ENCODE measurements at places on chromosomes 12 and 14. TPM values are rescaled to one million over a fixed set of nuclear protein-coding genes. Genes with fewer than 3 reads are reported as not detected.

IPO8 gene
- 23.0 TPM for total RNA-seq

TRPV4 gene
- 5.9 TPM for total RNA-seq

PPFIA2 gene
- total RNA-seq: not detected

SYCP3 gene
- not detected for total RNA-seq

PIANP gene
- total RNA-seq: not detected

LUM gene
- 0.73 TPM for total RNA-seq

SLC17A8 gene
- not detected for total RNA-seq

EGLN3 gene
- total RNA-seq: 2.9 TPM

SMOC1 gene
- total RNA-seq: not detected

KLHL33 gene
- total RNA-seq: not detected

RNASE1 gene
- 387 TPM for total RNA-seq

GRCh38 chr12:121330692-121331091 is 21.5 kb downstream of the ANAPC5 start:
- DNase-seq: no peak

DNA sequence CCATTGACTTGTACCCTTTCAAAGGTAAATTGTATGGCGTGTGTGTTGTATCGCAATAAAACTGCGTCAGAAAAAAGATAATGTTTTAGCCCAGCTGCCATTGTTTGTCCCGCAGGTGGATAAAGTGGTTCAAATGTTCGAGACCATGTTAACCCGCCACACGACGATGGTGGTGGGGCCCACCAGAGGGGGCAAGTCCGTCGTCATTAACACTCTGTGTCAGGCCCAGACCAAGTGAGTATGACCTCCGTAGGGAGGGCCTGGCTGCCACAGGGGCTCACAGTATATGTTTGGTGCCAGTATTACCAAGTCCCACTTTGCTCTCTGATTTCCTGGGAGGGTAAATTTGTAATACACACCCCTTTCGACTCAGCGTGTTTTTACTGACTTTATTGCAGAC is 96.9 kb downstream of the DNAH10 start:
- no peak for DNase-seq

GRCh38 chr12:1634590-1635191 is 5.7 kb downstream of the WNT5B start:
- DNase-seq: no peak

GRCh38 chr12:24709216-24709615 is 239.7 kb downstream of the BCAT1 start:
- DNase-seq: no peak

GRCh38 chr14:55107766-55108554 is 21.1 kb upstream of the LGALS3 start:
- peak; percentile 72 for DNase-seq

GRCh38 chr12:58593557-58594304 is 326.6 kb downstream of the LRIG3 start:
- DNase-seq: no peak

GRCh38 chr12:66074561-66074960 is 56.0 kb downstream of the LLPH start:
- DNase-seq: no peak

- DNase-seq: no peak
Observed at GRCh38 chr12:100576331-100577036, 3.0 kb downstream of the GAS2L3 start.

GRCh38 chr14:80518173-80518572 is 306.9 kb upstream of the DIO2 start:
- DNase-seq: no peak

DNA sequence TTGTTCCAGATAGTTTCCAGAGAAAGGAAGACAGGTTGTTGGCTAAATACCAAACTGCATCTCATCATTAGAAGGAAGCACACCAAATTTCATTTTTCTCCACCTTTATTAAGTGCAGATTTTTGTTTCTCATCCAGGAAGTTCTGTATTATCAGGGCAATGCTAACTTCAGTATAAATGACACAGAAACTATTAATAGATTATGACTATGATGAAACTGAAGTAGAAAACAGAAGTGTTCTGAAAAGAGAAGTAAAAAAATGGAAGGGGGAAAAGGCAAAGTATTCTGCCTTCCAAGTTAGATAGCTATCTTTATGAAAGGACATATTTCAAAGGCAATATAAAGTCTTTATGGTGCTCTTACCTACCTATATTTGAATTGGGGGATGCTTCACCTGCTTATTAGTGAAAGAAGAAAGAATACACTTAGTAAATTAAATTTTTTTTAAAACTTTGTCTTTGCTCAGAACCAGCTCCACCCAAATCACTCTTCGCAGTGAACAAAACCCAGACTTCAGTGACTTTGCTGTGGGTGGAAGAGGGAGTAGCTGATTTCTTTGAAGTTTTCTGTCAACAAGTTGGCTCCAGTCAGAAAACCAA is 223.9 kb downstream of the PTPRO start:
- DNase-seq: no peak

- no peak for DNase-seq
Observed at GRCh38 chr12:2616763-2617162, 178.0 kb upstream of the FKBP4 start.

GRCh38 chr14:68636597-68636996 is 156.3 kb downstream of the ZFP36L1 start:
- no peak for DNase-seq

GRCh38 chr14:33210311-33210710 is 271.6 kb downstream of the NPAS3 start:
- no peak for DNase-seq

- no peak for DNase-seq
Observed at GRCh38 chr14:26344596-26344995, 253.2 kb downstream of the NOVA1 start.

- no peak for DNase-seq
Observed at GRCh38 chr12:42958291-42958674, 368.7 kb upstream of the PRICKLE1 start.

DNA sequence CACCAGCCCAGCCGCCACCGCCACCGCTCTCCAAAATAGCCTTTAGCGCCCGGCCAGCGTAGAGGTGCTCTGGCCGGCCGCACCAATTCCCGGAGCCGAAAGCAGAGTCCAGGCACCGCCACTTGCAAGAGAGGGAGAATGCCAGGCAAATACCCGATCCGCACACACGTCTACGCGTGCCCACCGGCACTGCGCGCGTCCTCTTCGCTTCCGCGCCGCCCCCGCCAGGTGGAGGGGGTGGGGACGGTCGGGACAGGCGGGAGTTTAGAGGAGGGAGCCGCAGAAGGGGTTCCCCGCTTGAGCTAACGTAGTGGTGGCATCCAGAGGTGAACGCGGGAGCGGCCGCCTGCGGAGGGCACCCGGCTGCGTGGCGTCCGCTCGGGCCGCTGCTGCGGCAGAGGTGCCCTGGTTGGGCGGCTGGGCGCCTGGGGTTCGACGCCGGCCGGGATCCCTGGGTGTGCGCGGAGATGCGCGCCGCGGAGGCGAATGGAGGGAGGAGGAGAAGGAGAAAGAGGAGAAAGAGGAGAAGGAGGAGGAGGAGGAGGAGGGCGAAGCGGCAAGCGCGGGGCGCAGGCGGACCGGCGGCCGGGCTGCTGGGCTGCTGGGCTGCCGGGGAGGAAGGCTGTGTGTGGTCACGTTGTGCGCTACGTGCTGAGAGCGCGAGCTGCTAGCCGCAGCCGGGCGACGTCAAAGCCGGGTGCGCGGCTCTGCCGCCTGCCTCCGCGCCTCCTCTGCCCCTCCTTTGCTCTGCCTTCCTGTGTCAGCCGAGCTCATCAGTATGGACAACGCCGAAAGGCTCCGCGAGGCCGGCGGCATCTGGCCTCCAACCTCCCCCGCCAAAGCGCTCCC is at the start of gene MDGA2:
MDGA2 (minus strand) TSS at position 140 of the 849 bp plus-strand sequence.
- DNase-seq: no peak

DNA sequence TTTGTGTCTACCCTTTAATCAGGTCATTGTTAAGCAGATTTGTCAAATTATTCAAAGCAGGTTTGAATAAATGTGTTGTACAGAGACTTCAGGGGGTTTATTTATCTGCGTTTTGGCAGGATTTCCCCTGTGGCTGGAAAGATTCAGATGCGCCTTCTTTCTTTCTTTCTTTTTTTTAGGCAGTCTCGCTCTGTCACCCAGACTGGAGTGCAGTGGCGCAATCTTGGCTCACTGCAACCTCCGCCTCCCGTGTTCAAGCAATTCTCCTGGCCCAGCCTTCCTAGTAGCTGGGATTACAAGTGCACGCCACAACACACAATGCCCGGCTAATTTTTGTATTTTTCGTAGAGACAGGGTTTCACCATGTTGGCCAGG is 6.3 kb upstream of the NANOGNB start:
- no peak for DNase-seq

GRCh38 chr12:107402041-107403022 is 283.3 kb upstream of the PWP1 start:
- DNase-seq: no peak

DNA sequence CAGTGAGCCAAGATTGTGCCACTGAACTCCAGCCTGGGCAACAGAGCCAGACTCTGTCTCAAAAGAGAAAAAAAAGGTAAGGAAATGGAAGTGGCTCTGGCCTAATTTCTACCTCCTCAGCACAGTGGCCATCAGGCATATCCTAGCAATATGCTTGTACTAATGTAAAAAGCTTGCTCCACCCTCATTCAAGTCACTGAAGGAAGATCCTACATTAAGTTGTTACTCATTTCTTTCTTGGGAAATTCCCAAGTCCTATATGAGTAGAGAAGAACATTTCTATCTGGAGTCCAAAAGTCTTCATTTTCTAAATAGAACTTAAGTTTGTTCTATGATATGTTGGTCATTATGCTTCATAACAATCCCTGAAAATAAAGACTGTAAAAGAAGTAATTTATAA is 67.3 kb upstream of the HOXC13 start:
- no peak for DNase-seq

GRCh38 chr12:123897221-123897620 is 75.4 kb downstream of the CCDC92 start:
- DNase-seq: no peak

GRCh38 chr14:99873653-99874052 is 80.4 kb downstream of the EML1 start:
- no peak for DNase-seq

DNA sequence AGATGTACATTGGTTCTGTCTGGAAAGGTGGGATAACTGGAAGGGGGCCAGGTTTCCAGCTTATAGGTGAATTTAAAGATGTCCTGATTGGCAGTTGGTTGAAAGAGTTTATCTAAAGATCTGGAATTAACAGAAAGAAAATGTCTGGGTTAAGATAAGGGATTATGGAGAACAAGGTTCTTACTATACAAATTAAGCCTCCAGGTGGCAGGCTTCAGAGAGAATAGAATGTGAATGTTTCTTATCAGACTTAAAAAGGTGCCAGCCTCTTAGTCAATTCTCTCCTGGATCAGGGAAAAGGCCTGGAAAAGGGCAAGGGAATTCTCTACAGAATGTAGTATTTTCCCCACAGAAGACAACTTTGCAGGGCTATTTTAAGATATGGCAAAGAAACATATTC is 53.1 kb downstream of the CNTN1 start:
- DNase-seq: no peak

DNA sequence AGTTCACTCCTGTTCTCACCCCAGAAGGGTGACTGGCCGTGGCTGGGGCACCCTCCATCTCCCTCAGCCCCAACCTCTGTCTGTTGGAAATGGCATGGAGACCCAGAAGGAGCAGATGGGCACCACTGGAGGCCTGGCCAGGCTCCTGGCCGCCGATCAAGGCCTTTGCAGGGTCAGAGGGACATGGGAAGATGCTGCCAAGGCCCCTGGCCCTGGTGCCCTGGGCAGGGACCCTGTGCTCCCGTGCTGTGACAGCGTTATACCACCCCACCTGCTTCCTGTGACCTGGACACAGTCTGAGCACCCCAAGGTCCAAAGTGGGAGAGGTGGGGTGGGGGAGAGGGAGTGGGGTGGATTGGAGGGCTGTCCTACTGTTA is 3.5 kb downstream of the INF2 start:
- no peak for DNase-seq

- no peak for DNase-seq
Observed at GRCh38 chr12:19432309-19433170, 6.8 kb upstream of the AEBP2 start.
